NCI-H524 treated with DMSO at 0.1 percent for 48 hours (cell line): ENCODE measurements at places on chromosomes 6 and 20.

- DNase-seq = no peak
Measured at GRCh38 chr6:26284537-26285142, 80.4 kb upstream of the BTN3A2 start.

DNA sequence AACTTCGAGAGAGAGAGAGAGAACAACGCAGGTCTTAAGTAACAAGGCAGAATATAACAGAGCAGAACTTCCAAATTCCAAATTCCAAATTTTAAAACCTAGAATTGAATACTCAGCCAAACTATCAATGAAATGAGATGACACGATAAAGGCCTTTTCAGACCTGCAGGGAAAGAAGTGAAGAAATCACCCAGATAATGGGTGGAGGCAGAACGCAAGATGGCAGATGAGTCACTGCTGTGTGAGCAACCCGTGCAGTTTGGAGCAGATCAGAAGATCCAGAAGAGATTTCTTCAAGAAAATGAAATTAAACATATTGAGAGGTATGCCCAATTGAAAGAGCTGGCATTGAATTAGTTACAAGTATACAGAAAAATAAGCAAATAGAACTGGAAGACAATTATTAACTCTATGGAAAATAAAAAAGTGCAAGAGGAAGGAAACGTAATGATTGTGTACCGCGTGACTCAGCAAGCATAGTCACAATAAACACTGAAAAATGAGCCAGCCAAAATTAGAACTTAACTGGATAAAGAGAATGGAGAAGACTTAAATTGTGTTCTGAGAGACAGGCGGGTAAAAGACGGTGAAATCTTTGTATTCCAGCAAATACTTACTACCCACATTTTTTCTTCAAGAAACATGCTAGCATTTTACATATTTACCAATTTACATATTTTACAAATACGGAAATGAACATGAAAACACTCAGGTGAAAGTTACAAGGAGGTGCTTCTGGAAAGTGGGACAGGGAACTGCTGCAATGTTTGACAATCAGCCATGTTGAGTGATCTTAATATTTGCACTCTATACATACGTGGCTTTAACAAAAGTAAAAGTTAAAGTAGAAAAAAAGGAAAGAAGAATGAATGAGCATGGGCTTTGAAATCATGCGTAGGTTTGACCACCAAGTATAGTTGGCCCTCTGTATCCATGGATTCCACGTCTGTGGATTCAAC is 87.9 kb upstream of the CDYL start:
- no peak for DNase-seq

GRCh38 chr20:60144974-60145527 is 186.8 kb downstream of the CDH26 start:
- DNase-seq = no peak

GRCh38 chr20:40331807-40332560 is 357.1 kb downstream of the MAFB start:
- DNase-seq = no peak

GRCh38 chr20:3559637-3560036 is 88.8 kb downstream of the ATRN start:
- DNase-seq = no peak

DNA sequence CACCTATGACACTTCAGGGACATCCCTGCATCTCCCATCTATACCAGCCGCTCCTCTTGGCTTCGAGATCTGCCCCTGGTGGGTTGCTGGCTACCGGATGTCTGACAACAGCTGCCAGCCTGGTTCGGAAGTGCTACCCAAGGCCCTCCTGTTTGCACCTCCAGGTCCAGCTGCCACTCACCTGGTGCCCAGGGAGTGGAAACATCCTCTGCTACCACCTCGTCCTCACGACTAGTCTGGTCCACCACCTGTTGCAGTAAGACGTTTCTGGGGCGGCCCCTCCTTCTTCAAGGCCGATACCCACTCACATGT is 8.3 kb upstream of the PCMTD2 start:
- no peak for DNase-seq

DNA sequence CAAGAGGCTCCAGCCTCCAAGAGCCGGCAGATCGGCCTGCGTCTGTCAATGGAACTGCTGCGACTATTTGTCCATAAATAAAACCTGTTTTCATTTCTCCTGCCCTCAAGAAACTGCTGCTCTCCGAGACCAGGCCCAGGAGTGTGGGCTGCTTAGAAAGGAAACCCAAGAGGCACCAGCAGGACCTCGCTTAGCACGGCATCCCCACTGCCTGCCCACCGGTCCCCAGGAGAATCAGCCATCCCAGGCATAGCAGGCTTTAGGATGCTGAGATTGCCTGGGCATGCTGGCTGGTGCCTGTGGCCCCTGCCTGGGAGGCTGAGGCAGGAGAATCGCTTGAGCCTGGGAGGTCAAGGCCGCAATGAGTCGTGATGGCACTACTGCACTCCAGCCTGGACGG is 17.6 kb downstream of the NTSR1 start:
- DNase-seq = no peak

DNA sequence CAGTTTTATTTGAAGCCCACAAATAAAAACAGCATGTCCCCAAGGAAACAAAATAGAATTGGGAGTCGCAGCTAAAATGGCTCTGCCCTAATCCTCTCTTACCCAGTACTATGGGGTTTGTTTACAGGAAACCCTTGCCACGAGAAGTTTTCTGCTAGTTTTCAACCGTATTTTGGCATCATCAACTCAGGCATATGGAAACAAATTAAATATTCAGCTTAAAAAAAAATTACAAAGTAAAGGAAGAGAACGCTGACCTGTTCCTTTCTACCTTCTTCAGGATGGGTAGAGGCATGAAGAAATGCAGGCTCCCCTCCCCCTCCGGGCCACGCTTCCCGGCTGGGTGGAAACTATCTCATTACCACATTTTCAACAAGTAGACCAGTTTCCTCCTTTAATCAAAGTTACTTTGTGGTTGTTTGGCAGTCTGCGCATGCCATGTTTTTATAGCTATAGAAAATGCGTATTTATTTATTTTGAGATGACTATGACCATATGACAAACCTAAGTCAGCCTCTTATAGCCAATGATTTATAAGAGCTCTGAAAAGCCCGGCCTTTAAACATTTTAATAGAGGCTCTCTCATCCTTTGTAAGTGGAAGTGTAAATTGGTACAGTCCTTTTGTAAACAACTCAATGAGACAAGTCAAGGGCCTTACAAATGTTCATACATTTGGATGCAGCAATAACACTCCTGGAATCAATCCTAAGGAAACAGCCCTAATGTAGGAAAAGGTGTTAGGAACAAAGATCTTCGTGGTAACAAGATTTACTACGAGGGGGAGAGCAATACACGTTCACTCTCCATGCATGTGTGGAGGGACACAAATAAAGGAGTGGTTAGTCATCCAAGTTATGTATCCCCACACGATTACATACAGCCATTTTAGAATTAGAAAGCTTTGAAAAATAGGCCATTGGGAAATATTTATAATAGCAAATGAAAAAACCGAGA is 16.1 kb upstream of the ZNF217 start:
- no peak for DNase-seq

GRCh38 chr6:149032599-149033405 is 284.7 kb upstream of the TAB2 start:
- DNase-seq = no peak

DNA sequence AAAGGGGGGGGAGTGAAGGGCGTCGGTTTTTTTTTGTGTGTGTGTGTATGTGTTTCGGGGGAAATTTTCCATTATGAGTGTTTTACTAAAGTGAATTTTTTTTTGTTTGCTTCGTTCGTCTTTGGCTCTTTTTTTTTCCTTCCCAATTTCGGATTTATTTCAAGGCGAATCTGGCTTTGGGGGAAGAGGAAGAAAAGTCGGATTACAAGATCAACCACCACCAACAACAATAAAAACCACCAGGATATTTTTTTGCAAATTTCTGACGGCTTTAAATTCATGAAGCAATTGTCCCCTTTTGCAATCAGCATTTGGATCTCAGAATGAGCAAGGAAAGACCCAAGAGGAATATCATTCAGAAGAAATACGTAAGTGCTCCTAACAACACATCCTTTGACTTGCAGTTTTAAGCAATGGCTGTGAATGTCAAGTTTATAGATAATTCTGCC is 372 bp downstream of the JARID2 start:
- no peak for DNase-seq

DNA sequence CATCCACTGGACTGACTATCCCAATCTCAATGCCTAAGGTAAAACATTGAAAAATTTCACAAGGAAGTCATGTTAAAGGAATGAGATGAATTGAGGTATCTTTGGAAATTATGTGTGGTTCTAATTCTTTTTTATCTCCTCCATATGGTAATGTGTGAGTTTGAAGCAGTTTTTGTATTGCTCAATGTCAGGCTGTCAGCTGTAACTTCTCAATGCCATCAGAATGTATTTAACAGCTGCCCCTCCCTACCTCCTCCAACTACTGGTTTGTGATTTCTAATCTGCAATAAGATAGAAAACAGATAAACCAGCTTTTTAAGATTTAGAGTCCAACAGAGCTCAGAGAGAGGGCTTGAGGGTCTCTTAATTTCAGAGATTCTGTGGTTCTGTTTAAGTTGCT is 1005.8 kb upstream of the ADGRB3 start:
- no peak for DNase-seq

DNA sequence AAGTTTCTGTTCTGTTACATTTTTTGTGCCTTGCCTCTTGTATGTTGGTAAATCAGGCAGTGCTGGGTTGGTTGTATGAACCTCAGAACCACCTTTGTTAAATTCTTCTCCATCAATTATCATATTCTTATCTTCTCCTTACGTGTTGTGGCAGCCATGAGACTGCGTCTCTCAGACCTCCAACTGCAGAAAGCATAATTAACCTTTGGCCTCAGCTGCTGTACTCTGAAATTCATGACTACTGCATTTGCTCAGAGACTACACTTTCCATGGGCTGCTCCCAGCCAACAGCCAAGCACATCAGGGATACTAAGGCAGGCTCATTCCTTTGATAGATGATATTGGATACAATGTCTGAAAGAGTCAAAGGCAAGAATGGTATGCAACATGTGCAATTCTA is 15.1 kb upstream of the SNX3 start:
- no peak for DNase-seq

DNA sequence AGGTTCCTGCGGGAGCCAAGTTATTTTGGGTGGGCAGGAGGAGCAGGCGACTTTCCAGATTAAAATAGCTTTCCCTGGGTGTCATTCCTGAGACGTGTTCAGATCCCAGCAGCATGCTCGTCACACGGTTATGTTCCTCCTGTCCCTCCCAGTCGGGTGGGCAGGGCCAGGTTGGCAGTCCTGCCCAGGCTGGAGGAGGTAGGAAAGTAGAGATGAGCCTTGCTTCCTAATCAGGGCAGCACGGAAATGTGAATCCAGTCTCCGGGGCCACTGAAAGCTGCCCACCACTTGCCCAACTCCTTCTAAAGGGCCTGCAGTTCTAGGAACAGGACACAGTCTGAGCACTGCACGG is 137.0 kb downstream of the MRPL14 start:
- no peak for DNase-seq

- DNase-seq = peak; percentile 88
Measured at GRCh38 chr6:144467172-144467762, 182.1 kb downstream of the UTRN start.

DNA sequence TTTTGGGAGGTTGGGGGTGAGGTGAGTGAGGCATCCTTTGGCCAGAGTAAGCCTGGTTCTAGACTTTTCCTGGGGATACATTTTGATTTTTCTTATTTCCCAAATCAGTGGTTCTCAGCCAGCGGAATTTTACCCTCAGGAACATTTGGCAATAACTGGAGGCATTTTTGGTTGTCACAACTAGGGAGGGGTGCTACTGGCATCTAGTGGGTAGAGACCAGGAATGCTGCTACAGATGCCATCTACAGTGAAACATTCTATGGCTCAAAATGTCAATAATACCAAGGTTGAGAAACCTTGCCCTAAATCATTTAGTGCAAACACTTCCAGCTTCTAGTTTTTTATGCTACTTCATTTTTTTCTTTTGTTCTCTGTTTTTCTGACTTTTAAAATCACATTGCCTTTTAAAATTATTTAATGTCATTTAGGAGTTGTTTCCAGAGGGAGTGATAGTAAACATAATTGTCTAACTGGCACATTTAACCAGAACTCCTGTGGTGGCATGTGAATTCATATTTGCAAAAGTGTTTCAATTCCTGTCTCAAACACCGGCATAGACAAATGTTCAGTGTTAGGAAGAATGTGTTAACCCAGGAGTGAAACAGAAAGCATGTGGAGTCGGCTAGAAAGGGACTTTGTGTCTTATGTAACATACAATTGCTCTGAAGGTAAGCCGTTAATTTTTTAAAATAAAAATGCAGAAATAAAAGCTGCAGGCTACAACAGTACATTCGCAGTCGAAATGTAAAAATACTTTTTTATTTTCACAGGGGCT is 59.0 kb downstream of the QRSL1 start:
- DNase-seq = no peak

GRCh38 chr20:10705801-10706459 is 32.1 kb upstream of the JAG1 start:
- no peak for DNase-seq

DNA sequence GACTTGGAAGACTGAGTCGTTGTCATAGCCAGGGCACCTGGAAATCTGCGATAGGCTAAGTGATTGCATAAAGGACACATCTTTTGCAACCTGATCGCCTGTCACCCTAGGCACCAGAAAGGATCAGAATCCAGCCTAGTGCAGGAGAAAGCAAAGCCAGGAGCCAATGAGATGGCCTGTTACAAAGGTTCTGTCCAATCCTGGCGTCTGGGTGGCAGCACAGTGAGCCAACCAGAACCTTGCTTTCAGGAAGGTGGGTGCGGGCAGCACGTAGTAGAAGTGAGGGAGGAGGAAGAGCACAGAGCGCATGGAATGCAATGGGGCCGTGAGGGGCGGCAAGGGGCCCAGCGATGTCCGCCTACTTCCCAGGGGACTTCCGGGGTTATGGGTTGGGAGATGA is 120.4 kb upstream of the GGTLC1 start:
- DNase-seq = no peak

DNA sequence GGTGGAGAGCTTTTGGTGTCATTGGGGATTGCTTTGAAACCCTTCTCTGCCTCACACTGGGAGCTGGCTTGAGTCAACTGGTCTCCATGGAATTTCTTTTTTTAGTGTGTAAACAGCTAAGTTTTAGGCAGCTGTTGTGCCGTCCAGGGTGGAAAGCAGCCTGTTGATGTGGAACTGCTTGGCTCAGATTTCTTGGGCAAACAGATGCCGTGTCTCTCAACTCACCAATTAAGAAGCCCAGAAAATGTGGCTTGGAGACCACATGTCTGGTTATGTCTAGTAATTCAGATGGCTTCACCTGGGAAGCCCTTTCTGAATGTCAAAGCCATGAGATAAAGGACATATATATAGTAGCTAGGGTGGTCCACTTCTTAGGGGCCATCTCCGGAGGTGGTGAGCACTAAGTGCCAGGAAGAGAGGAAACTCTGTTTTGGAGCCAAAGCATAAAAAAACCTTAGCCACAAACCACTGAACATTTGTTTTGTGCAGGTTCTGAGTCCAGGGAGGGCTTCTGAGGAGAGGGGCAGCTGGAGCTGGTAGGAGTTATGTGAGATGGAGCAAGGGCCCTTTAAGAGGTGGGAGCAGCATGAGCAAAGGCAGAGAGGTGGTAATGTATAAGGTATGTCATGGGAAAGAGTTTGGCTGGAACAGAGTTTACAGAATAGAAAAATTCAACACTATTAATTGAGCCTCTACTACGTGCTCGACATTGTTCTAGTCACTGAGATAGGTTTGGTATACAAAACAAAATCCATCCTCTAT is 31.2 kb downstream of the SRSF3 start:
- DNase-seq = peak; percentile 36

GRCh38 chr6:144767051-144767450 is 481.9 kb downstream of the UTRN start:
- no peak for DNase-seq

GRCh38 chr6:154320181-154320580 is 36.4 kb downstream of the IPCEF1 start:
- no peak for DNase-seq
